ENCODE measurements at places on chromosomes 7 and 10.

- DNase-seq: no peak
These were observed 219.5 kb upstream of the HABP2 start for GRCh38 chr10:113333313-113333712.

DNA sequence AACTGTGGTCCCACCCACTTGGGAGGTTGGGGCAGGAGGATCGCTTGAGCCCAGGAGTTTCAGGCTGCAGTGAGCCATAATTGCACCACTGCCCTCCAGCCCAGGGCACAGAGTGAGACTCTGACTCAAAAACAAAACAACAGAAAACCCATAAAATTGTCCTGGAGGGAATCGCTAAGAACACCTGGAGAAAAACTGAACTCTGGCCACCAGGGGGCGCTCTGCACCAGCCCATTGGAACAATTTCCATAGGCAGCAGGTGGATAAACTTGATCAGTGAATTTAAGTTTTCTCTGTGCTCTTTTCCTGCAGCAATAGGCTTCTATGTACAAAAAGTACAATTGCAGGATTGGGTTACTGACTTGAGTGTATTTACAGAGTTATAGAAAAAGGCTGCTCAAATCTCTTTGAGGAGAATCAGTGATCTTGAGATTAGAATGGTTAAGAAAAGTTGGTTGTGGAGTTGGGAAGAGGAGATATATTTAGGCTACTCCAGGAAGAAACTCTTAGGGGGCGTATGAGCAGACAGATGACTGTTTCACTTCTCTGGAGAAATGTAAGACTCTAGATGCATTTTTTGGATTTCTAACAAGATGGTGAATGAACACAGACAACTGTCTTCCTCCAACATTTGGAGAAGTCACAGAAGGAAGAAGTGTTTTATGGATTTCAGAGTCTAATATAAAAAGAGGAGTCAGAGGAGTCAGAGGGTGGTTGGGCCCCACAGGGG lies 274.9 kb upstream of the GALNT17 start:
- DNase-seq: peak; percentile 52

DNA sequence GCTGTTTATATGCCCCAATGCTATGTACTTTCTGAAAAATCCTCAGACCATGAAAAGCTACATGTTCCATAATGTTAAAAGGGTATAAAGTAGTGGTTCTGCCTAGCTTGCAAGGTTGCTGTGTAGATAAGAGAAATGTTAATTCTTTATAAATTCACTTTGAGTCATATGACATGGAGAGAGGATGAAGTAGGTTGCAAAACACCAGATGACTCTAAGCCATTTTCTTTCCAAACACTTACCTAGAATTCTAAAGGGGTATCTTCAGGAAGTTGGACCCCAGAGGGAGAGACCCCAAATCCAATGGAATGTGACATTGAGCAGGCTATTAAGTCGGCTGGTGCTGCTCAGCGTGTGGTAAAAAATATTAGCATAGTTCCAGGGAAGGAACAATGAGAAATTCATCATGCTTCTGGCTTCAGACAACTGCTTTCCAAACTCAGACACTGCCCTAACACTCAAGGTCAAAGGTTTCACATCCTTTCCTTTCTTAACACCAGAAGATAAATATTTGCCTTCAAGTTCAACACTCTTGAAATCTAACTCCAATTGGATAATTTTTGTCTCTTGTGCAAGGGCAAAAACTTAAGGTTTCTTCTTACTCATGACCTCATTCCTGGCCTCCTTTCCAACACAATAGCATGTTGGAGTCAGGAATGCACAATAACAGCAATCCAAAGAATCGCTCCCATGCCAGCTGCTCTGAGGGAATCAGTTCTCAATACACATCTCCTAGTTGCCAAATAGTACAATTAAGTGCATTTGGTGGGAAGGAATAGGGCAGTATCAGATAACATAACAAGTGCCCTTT lies 100.7 kb upstream of the AFAP1L2 start:
- DNase-seq: no peak

DNA sequence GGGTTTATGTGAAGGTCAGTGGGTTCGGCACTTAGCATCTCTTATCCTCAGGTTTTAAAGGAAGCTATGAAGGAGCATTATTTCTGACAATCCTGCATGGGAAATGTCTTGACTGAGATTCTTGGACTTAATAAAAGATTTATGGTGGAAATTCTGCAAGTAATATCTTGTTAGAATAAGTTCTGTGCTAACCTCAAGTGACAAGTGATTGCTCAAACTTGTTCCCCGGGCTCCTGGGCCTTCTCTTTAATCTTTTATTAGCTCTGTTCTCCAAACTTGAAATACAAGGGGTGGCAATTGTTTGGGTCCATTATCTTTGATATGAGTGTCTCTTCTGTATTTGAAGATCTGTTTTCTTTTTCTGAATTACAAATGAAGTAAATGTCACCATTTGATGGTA lies 140.6 kb upstream of the CTBP2 start:
- no peak for DNase-seq

GRCh38 chr7:117231047-117231359 lies 91.9 kb downstream of the WNT2 start:
- DNase-seq: no peak

GRCh38 chr7:139683137-139683921 lies 94.5 kb downstream of the HIPK2 start:
- no peak for DNase-seq

DNA sequence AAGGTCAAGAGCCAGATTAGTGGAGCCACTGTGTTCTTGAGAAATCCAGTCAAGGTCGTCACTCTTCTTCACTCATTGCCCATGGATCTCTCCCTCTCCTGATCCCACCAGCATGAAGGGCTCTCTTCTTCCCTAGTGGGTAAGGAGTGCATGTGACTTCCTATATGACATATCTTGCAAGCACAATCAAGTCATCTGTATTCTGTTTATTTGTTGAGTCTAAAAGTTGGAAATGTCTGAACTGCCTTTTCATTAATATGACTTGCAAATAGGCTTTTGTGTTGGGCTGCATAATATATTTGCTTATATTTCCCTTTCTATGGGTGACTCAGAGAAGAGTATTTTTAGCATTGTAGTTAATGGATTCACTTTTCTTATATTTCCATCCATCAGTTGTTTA lies 313.7 kb upstream of the KMT2E start:
- DNase-seq: no peak

GRCh38 chr7:1569016-1569415 lies 816 bp downstream of the PSMG3 start:
- no peak for DNase-seq

- no peak for DNase-seq
These were observed 15.7 kb downstream of the PRKCQ start for GRCh38 chr10:6564367-6564766.

- DNase-seq: no peak
These were observed 158.4 kb downstream of the NEURL1 start for GRCh38 chr10:103651783-103652476.

DNA sequence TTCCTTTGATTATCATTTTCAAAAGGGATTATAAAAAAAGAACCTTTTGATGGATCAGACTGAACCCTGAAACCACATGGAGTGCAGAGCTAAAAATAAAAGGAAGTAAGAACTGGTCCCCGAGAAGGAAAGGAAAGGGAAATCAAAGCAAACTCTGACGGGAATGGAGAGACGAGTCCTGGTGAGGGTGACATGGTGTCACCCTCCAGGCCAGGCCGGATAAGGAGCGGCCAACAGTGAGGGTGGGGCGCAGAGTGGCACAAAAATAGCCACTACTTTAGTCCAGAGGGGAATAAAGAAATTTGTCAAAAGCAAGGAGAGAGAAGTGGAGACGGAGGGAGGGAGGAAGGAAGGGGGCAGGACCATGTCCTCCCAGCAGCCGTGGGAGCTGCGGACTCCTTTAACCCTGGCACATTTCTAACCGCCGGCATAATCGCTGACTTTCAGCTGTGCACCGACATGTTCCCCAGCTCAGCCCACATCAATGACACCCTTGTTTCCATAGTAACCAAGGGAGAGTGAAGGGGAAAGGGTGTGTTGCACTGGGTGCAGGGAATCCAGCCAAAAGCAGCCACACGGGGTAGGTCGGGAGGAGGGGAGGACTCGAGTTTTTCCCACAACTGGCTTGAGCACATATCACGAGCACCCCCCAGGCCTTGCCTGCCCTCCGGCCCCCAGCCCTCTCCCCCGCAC lies 29.7 kb downstream of the TRIM8 start:
- DNase-seq: peak; percentile 70

DNA sequence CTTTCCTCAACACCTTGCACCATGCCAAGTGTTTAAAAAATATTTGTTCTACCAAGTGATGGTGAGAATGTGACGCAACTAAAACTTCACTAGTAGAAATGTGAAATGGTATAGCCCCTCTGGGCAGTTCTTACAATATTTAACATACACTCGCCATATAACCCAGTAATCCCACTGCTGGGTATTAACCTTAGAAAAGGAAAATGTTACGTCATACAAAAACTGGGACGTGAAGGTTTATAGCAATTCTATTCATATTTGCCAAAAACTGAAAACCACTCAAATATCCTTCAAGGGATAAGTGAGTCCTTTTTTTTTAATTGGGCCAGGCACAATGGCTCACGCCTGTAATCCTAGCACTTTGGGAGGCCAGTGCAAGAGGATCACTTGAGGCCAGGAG lies 279.3 kb downstream of the SKIDA1 start:
- DNase-seq: no peak

All from stimulated activated CD4-positive, alpha-beta T cell treated with anti-CD3 and anti-CD28 coated beads, Interleukin-4, amount 100 ng/mL, for 4 hours (primary cell).